Activated CD8-positive, alpha-beta memory T cell treated with anti-CD3 and anti-CD28 coated beads for 1 hour (primary cell): ENCODE measurements at places on chromosomes 7 and 10.

DNA sequence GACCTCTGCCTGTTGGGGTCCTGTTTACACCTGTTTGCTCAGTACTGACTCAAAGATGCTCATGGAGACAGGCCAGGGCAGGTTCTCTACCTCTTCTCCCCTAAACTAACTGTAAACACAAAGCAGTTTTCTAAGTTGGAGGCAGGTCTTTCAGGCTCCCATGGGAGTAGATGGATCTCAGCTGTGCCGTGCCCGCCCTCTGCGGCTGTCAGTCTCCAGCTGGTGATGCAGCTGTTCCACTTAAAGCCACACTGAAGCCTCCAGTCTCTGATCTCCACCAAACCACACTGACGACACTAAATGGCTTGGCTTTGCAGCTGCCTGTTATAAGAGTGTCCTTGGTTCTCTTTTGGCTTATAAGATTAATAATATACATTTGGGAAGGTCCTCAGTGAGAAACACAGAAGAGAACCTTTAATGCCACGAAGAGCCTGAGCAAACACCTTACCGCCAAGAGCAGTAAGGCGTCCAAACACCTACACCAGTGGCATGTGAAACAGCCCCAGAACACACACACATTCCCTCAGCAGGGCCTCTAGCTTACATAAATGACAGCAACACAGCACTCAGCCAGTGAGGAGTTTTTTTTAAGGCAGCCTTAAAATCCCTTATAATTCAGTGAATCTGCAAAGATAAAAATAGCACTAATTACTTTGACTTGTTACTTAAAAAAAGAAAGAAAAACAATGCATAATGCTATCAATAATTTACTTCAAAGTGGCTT lies 60.4 kb upstream of the KCNIP2 start:
- DNase-seq: no peak

GRCh38 chr10:128211064-128211504 lies 84.9 kb upstream of the MKI67 start:
- DNase-seq: no peak

DNA sequence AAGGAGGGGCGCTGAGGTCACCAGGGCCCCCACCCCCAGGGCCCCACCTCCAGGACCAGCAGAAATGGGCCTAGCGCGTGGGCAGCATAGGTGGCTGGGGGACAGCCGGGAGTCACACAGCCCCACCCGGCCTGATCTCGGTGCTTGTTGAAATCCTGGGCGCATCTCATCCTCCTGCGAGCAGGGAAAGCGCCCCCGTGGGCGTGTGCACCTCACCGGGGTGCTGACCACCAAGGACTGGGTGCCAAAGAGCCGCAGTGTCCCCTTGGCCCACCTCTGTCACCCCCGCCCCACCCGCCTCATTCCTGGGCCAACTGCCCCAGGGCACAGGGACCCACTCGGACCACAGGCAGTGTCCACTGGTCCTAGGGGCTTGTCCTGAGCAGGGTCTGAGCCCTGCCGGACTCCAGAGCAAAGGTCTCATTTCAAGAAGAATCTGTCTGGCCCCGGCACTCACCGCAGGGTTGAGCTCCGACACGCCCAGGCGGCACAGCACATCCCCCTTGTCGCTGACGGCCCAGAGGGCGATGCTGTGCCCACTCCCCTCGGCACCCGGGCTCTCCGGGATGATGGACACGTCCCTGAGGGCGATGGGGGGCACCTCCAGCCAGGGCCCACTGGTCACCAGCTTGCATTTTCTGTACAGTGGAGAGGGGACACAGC lies 11.4 kb downstream of the BHLHA15 start:
- no peak for DNase-seq

DNA sequence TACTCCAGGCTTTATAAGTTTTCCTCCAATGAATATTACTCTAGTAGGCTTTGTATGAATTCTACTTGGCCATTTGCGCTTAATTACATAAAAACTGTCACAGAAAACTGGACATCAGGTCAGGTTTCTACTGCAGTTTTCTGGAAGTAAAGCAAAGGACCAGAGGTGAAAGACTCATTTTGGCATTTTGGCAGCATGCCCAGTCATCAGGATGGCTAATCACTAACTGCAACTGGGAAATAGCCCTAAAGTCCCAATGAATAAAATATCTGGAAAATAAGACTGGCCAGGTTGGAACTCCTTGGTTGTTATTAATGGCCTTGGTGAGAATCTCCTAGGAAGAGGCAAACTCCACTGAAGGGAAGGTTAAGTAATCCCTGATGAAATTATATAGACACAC lies 75.5 kb downstream of the COPG2 start:
- DNase-seq: no peak

GRCh38 chr7:11298220-11298619 lies 324.5 kb downstream of the PHF14 start:
- no peak for DNase-seq

DNA sequence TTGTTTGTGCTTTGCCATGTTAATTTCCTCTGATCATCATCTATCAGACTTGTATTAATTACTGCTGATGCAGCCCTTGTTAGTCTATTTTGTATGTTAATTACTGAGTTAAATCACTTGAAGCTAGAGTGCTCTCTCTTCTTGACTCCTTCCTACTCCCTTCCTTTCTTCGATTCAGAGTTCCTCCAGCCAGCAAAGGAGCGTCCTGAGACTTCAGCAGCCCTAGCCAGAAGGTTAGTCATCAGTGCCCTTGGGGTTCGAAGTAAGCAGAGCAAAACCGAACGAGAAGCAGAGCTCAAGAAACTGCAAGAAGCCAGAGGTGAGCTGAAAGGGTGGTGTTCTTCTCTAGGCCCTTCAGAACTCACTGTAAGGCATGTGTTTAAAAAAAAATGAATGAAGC lies 32.1 kb downstream of the LOXL4 start:
- DNase-seq: no peak

GRCh38 chr7:79090543-79090942 lies 362.9 kb downstream of the MAGI2 start:
- DNase-seq: no peak

- no peak for DNase-seq
Observed at GRCh38 chr7:1355568-1356340, 103.5 kb downstream of the MICALL2 start.

GRCh38 chr10:34587002-34587679 lies 228.0 kb downstream of the PARD3 start:
- no peak for DNase-seq

- DNase-seq: no peak
Observed at GRCh38 chr10:128747582-128748346, 621.5 kb upstream of the MKI67 start.

GRCh38 chr7:121510858-121511482 lies 114.9 kb upstream of the FAM3C start:
- no peak for DNase-seq

- DNase-seq: no peak
Observed at GRCh38 chr7:99102809-99103690, 40.9 kb downstream of the SMURF1 start.

- DNase-seq: no peak
Observed at GRCh38 chr10:33721509-33721908, 387.0 kb upstream of the NRP1 start.

GRCh38 chr7:80840681-80841080 lies 78.2 kb downstream of the SEMA3C start:
- no peak for DNase-seq

GRCh38 chr7:95817866-95818640 lies 45.7 kb downstream of the DYNC1I1 start:
- DNase-seq: no peak

DNA sequence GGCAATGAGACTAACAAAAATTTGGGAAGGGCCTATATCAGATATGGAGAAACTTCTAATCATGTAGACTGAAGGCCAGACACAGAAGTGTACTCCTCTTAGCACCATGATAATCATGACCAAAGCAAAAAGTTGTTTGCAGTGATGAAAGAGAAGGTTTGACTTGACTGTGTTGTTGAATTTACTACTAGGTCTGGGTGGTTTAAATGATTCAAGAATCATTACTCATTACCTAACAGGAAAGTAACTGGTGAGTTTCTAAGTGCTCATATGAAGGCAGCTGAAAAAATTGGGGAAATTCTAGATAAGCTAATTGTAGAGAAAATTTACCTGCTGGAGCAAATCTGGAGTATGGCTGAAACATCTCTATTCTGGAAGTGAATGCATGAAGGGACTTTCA lies 451.5 kb upstream of the SORCS1 start:
- DNase-seq: no peak

GRCh38 chr7:36777062-36777461 lies 52.8 kb upstream of the AOAH start:
- DNase-seq: peak; percentile 6

DNA sequence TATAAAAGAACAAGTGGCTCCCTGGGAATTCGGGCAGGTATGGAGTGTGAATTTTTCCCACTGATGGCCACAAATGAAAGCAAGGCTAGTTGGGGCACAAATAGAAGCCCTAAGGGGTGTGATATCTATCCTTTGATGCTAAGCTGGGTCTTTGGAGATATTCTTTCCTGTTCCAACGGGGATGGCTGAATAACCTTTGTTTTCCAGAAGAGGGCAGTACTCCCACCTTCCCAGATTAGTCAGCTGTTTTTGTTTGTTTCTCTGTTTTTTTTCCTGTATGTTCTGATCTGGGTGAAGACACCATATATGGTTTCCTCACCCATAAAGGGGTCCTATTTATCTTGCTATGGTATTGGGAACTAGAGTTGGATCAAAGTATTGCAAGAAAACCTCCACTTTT lies 947.7 kb upstream of the SORCS1 start:
- no peak for DNase-seq

- no peak for DNase-seq
Observed at GRCh38 chr7:127396184-127396583, 3.7 kb upstream of the ZNF800 start.
